ENCODE measurements at places on chromosomes 11 and 22.

- DNase-seq: no peak
These were observed 680.5 kb upstream of the API5 start for GRCh38 chr11:42631220-42631843.

- no peak for DNase-seq
These were observed 14.2 kb upstream of the APOL6 start for GRCh38 chr22:35634015-35634414.

DNA sequence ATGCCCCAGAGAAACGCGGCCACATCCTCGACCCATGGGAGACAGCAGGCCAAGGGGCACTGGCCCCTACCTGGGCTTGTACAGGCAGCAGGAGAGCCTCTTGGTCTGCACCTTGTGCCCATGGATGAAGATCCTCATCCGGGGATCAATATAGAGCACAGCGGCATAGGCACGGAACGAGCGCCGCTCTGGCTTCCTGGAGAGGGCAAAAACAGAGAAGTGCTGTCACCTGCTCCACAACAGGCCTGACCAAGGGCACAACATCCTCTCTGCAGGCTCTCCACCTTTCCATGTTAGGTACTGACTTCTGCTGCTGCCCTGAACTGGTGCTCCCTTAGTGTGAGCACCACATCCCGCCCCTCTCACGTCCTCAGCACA is 27.2 kb downstream of the MORC2 start:
- DNase-seq: no peak

GRCh38 chr11:44017443-44018126 is 30.2 kb upstream of the ACCSL start:
- no peak for DNase-seq

DNA sequence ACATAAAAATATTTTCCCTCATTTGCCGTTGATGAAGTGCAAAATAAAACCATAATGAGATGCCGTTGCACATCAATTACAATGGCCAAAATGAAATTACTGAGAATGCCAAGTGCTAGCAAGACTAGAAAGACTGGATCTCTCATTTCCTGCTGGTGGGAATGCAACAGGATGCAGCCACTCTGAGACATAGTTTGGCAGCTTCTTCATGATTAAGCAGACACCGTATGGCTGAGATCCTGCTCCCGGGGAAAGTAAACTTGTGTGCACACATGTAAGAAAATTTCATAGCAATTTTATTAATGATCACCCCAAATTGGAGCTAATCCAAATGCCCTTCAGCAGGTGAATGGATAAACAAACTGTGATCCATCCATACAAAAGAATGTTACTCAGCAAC is 1013.2 kb downstream of the TBC1D22A start:
- DNase-seq: no peak

DNA sequence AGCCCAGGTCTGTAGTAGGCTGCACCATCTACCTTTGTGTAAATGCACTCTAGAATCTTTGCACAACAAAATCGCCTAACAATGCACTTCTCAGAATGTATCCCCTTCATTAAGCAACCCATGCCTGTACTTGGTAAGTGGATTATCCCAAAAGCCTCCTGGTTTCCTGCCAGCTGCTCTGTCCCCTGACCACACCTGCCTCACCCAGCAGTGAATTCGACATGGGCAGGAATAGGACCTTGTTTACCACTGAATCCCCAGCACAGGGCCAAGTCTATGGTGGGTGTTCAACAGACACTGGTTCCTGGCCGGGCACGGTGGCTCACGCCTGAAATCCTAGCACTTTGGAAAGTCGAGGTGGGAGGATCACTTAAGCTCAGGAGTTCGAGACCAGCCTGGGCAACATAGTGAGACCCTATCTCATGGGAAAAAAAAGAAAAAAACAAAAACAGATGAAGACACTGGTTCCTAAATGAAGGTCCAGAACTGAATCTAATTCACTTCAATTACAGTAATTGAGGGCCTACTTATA is 5.1 kb upstream of the SYCE3 start:
- DNase-seq: no peak

GRCh38 chr11:6251990-6252473 is 7.6 kb upstream of the CCKBR start:
- DNase-seq: no peak

DNA sequence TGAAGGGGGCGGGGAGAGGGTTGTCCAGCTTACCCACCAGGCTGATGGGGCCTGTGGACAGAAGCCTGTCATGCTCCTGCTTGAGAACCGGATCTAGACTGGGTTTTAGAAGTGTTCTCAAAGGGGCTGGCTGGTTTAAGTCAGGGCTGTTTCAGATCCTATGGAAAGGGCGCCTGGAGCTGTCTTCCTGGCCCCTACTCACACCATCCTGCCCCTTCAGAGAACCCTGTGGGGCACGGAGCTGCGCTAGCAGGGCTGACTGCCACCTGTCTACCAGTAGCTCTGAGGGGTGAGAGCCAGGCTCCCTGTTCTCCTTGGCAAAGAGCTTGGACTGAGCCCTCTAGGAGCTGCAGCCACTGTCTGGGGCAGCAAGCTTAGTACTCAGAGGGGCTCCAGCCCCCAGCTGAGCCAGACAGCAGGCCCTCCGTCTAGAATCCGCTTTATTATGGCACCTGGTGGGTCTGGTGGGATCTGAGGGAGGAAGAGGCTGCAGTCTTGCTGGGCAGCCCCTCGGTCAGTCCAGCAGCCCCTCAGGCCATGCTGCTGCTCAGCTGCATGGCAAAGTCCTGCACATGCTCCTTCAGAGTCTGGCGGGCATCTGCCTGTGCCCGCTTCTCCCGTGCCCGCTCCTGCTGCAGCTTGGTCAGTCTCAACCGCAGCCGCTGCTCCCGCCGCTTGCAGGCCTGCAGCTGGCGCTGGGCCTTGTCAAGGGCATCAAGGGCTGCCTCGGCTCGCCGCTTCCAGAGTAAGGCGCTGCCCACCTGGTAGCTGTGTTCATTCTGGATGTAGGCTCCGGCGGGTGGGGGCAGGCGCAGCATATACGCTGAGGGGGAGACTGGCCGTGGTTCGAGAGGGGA is 2.3 kb downstream of the THAP7 start:
- DNase-seq: no peak

DNA sequence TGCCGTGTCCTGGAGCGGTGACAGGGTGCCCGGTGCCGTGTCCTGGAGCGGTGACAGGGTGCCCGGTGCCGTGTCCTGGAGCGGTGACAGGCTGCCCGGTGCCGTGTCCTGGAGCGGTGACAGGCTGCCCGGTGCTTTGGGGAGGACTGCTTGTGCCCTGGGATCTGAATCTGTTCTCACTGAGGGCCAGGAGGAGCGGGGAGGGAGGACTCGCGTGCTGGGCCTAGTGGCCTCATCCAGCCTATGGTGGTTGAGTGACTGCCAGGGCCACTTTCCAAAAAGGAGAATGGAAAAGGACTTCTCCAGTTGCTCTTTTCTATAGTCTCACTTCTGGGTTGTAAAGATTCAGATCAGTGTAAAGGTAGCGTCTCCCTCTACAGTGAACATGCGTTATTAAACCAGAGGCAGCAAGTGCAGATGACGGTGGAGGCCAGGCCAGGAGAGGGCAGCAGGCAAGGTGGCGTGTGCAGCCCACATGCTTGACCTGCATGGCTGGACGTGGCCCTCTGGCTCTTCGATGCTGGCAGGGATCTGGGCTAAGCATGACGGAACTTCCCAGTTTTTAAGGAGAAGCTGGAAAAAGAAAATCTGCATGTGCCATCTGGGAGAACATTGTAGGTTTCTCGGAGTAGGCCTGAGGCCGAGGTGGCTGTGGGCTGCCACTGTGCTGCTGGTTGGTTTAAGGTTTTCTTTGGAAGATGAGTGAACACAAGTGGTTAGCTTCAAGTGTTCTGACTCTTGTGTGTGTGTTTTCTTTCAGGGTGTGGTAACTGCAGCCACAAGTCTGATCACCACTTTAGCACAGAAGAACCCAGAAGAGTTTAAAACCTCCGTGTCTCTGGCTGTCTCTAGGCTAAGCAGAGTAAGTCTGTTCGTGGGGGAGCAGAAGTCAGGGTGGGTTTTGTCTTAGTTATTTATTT is 55.0 kb downstream of the AP2A2 start:
- DNase-seq: no peak

GRCh38 chr11:3206156-3206921 is 12.3 kb downstream of the MRGPRG start:
- DNase-seq: no peak

DNA sequence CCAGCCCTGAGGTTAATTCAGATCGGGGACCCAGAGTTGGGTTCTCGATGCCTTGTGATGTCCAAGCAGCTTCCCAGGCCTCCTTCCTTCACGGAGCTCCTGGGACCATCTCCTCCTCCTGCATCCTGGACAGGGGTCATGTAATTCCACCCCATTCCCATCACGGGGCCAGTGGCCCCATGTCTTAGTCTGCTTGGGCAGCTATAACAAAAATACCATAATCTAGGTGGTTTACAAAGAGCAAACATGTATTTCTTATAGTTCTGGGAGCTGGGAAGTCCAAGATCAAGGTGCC is 41.7 kb upstream of the PRDM11 start:
- no peak for DNase-seq

- no peak for DNase-seq
These were observed 33.5 kb downstream of the THAP12 start for GRCh38 chr11:76347466-76347865.

- DNase-seq: no peak
These were observed 7.6 kb upstream of the PHOX2A start for GRCh38 chr11:72251614-72252013.

DNA sequence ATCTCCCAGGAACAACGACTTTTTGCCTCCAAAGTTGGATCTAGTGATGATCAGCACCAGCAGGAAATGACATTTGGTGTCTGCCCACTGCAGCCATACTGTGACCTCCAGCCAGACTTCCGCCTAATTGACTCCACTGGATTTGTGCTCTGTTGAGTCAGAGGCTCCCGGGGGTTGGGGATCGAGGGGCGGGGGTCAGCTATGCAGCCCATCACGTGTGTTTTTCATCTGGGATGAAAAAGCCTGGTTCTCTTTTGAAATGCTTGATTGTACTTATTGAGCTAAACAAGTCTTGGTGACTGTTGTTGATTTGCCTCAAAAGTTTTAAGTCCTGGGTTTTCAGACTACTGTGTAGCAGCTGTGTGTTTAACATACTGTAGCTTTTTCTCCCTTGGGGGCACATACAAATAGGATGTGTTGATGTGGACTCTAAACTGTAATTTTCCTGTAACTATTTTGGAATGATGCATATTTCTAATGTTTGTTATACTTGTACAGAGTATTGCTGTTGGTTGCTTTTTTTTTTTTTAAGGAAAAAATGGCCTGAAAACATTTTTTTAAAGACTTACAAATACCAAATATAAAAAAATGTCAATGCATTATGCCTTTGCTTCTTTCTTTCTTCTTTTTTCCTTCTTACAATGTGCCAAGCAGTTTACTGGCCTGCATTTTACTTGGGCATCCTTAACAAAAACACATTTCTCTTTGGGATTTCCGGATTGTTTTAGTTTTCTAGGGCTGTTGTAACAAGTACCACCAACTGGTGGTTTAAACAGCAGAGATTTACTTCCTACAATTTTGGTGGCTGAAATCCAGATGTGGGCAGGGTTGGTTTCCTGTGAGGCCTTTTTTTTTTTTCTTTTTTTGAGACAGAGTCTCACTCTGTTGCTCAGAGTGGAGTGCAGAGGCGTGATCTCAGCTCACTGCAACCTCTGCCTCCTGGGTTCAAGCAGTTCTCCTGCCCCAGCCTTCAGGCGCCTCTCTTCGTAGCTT is 46.1 kb upstream of the OR4B1 start:
- DNase-seq: no peak

GRCh38 chr22:45578524-45579147 is 76.0 kb downstream of the FBLN1 start:
- no peak for DNase-seq

GRCh38 chr11:61075891-61076290 is 26.4 kb upstream of the CD5 start:
- no peak for DNase-seq

- DNase-seq: no peak
These were observed 818.6 kb upstream of the FAT3 start for GRCh38 chr11:91406009-91406408.

DNA sequence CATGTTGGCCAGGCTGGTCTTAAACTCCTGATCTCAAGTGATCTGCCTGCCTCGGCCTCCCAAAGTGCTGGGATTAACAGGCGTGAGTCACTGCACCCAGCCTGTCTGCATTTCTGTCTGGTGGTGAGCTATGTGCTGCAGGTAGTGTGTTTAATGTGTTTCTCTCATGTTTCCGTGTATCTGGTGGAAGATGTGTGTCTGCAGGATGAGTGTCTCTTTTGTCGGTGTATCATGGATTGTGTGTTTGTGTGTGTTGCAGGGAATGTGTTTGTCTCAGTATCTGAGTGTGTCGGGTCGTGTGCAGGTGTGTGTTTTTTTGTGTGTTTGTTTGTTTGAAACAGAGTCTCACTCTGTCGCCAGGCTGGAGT is 16.1 kb downstream of the SCARF2 start:
- no peak for DNase-seq

- no peak for DNase-seq
These were observed 11.2 kb downstream of the PEX26 start for GRCh38 chr22:18088825-18089568.

- DNase-seq: no peak
These were observed 5.4 kb downstream of the GRK2 start for GRCh38 chr11:67271541-67272284.

DNA sequence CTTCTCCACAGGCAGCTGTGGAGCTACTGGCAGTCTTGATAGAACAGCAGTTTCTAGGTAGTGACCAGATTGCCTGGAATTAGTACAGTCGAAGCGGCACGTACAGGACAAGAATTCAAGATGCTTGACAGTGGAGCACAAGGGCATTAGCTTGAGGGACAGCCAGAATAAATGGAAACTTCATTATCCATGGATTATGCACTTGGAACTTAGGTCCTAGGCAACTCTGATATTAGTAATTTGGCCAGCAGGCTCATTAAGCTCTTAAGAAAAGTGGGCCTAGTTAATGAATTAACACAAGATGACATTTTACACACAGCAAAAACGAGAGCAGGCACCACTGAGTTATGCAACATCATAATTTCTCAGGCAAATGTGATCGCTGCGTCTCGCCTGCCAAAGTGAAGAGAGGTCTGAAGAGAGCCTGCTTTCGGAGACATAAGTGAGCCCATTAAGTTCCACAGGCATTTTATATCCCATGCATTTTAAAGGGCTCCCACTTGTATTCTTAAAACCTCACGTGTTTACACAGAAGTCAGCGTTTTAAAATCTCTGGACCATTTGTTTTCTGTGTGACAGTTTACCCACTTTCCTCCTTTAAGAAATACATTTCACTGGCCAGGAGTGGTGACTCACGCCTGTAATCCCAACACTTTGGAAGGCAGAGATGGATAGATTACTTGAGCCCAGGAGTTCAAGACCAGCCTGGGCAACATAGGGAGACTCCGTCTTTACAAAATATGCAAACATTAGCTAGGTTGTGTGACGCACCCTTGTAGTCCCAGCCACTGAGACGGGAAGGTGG is 66.2 kb downstream of the COMMD9 start:
- DNase-seq: no peak

Measured in stimulated activated CD4-positive, alpha-beta T cell treated with anti-CD3 and anti-CD28 coated beads, TNF-alpha, amount 100 ng/mL, for 1 hour (primary cell).